Stimulated activated CD4-positive, alpha-beta T cell treated with anti-CD3 and anti-CD28 coated beads, Interleukin-12 subunit alpha, Interleukin-12 subunit beta, amount 100 ng/mL, for 24 hours (primary cell): ENCODE measurements at places on chromosomes 2 and 18.

- DNase-seq: no peak
These were observed 8.6 kb downstream of the CLIP4 start for GRCh38 chr2:29123617-29124349.

GRCh38 chr2:118084491-118085089, 3.7 kb upstream of the INSIG2 start:
- DNase-seq: no peak

- no peak for DNase-seq
These were observed 99.8 kb upstream of the FZD7 start for GRCh38 chr2:201933792-201934237.

- DNase-seq: no peak
These were observed 82.9 kb downstream of the DYSF start for GRCh38 chr2:71536226-71536671.

DNA sequence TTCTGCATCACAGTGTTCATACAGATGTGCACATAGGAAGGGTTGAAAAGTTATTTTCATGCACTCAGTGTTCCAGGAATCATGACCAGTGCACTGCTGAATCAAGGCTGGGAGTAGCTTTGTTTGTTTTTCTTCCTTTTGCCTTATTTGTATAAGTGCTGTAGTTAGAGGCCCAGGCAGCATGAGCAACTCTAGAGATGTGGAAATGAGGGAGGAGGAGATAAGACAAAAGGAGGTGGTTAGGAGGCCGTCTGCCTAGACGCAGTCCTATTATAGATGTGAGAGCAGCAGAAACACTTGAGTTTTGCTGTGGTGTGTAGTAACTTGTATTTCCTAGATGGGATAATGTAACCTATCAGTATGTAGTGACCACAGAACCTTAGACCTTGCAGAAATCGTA, 264.3 kb upstream of the RASGRP3 start:
- DNase-seq: no peak

DNA sequence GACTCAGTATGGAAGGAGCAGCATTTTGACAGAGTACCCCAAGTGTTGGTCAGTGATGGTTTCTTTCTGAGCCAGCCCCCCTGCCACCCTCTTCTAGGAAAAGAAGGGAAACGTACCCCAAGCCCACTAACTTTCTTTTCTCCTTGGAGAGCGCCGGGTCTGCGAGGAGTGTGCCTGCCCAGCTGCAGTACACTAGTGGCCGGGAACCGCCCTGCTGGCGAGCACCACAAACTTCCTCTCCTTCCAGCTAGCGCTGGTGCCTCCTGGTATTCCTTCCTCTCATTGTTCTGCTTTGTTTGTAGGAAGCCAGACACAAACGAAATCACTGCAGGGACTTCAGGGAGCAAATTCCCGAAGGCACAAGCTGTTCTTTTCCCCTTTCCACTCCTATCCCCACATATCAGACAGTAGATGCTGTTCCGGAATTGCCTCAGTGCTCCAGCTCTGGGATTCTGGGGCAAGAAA, 1.8 kb downstream of the CCDC85A start:
- no peak for DNase-seq

- DNase-seq: no peak
These were observed 149.0 kb downstream of the IKZF2 start for GRCh38 chr2:213002383-213002782.

- no peak for DNase-seq
These were observed 24.1 kb downstream of the GATA6 start for GRCh38 chr18:22193466-22193865.

- peak; percentile 49 for DNase-seq
These were observed at the start of gene DOCK10 for GRCh38 chr2:225041851-225042799. Gene DOCK10 (minus strand): TSS chr2:225042468. CDS start chr2:225042374, 94 bp downstream.

DNA sequence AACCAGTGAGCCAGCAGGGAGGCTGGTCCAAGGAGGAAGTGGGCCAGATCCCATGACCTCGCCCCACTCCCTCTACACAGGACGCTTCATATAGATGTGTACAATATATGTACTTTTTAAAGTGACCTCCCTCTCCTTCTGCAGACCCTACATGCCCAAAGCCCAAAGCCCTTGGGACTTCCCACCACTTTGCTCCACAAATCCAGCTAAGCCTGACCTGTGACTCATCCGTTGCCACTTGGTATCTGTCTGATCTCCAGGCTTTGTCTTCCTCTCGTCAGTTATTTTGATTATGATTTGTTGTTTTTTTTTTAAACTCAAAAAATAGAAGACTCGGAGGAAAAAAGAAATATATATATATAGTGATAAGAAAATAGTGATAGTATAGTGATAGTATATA, 470.8 kb downstream of the KCNJ3 start:
- no peak for DNase-seq

- DNase-seq: no peak
These were observed 11.6 kb upstream of the NAB1 start for GRCh38 chr2:190637281-190637734.

GRCh38 chr2:238462782-238463396, 36.2 kb downstream of the ASB1 start:
- DNase-seq: no peak

GRCh38 chr2:133411857-133412256, 156.4 kb downstream of the NCKAP5 start:
- DNase-seq: no peak

DNA sequence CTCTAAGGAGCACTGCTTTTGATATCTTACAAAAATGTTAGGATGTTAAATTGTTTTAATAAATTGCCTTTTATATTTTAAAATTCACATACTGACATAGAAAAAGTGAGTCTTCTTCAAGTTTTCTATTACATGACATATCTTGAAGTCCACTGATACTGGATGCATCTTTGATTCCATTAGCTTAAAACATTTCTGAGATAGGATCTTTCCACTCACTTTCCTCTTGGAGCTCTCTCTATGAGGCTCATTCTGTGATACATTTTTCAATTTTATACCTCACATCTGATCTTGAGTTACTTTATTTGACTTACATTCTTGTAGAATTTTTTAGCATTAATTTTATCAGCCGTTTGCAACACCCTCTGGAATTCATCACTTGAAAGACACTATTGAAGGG, 86.8 kb upstream of the NOL4 start:
- no peak for DNase-seq

DNA sequence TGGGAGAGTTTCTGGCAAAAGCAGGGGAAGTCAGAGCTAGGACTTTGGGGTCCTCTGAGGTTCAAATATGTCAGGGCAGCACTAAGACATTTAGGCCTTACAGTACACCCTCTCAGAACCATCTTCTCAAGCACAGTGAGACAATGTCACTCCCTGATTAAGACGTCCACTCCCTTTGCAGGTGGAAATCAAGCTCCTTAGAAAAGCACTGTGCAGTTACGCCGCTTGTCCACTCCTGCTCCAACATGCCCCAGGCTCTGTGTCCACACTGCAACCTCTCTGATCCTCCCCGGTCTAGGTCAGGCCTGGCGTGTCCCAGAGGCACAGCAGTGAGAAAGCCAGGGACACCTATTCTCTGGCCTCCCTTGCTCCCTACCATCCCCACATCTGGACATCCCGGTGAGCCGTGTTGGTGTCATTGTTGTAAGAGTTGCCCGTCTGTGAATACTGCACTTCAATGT, 528.6 kb upstream of the ID2 start:
- no peak for DNase-seq

- DNase-seq: no peak
These were observed 613.9 kb downstream of the IRS1 start for GRCh38 chr2:226185616-226186211.

DNA sequence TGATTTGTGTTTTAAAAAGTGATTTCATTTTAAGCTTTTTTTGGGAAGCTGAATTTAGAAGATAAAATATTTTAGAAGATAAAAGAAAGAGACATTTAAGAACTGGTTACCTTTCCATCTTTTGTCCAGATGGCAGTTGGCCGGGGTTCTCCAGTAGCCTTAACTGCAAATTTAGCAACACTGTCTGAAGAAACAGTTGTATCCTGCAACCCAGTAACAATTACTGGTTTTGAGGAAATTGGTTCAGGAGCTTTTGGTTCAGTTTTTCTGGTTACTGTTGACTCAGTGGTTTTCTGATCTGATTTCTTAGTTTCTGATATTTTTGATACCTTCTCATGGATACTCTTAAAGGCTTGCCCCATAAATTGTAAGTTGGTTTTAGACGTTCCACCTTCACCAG, 49.9 kb downstream of the PLEKHA3 start:
- no peak for DNase-seq

DNA sequence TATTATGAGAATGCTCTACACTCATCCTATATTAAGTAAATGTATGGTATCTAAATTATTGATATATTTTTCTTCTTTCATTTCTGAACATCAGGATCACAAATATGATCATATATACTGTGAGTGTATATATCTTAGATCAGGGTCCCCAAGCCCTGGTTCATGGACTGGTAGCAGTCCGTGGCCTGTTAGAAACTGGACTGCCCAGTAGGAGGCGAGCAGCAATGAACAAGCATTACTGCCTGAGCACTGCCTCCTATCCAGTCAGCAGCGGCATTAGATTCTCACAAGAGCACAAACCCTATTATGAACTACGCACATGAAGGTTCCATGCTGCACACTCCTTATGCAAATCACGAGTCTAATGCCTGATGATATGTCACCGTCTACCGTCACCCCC, 1247.1 kb upstream of the NXPH2 start:
- no peak for DNase-seq

- DNase-seq: no peak
These were observed 84.9 kb downstream of the XRCC5 start for GRCh38 chr2:216194013-216194412.
